GM03348 (cell line): ENCODE measurements at places on chromosomes 5 and 9.

DNA sequence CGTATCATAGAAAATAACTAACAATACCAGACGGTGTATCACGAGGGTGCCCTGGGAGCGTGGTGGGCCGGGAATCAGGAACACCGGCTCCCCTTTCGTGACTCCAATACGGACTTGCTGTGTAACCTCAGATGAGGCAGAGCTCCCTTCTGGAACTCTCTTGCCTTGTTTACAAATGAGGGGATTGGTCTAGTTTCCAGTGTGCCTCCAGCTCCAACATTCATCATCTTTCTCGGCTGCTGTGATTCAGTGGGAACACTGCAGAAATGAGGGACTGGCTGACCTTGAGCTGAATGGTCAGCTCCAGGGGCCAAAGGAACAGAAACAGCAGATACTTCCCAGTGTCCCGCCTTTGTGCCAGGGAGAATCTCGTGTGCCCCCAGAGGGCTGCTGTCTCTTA lies 22.6 kb upstream of the TGFBI start:
- peak; percentile 23 for DNase-seq

DNA sequence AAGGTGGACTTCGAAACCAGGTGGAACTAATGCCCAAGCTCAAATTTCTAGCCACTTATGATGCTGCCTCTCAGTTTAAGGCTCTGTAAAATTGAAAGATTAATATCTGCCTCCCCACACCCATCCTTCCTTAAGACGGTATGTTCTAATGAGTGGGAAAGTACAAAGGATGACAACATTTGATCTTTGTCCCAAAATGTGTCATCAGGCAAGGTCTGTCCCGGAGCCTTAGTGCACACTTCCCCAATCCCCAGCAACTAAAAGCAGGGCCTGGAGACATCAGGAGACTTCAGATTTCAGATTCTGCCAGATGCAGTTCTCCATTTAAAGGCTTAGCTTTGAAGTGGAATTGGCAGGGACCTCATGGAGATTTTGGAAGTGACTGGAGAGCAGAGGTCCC lies 316.5 kb downstream of the ASTN2 start:
- no peak for DNase-seq

DNA sequence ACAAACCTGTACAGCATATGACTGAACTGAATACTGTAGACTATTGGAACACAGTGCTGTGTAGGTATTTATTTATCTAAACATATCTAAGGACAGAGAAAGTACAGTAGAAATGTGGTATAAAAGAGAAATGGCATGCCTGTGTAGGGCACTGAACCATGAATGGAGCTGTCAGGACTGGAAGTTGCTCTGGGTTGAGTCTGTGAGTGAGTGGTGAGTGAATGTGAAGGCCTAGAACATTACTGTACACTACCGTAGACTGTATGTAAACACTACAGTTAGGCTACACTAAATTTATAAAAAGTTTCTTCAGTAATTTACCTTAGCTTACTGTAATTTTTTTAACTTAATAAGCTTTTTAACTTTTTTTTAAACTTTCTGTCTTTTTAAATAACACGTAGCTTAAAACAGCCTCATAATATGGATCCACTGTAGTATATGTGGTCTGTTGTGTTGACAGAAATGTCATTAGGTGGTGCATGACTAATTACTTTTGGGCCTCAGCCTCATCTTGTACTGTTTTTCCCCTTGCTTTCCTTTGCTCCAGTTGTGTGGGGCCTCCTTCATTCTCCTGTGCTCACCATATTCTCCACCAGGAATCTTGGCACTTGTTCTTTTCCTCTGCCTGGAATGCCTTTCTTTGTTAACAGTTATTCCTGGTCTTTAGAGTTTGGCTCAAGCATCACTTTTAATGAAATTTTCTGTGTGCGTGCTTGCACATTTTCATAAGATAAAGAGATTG lies 8.8 kb downstream of the SPIN1 start:
- DNase-seq = peak; percentile 19

- DNase-seq = peak; percentile 16
These were observed 294.7 kb upstream of the DMRT1 start for GRCh38 chr9:546797-547223.

DNA sequence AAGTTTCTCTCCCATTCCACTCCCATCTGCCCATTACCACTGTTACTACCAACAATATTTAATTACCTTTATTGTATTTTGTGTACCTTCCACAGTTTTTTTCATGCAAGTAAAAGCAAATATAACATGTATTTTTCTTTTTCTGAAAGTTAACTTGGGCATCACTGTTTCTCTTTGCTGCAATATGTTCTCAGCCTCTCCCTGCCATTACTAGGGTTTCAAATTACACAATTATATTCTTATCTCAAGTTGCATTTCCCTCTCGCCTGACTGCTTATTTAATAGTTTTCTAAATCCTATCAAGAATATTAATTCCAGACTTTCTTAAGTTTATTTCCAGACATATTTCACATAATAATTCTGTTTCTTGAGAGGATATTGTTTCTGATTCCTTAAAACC lies 46.9 kb upstream of the GAS1 start:
- peak; percentile 11 for DNase-seq

- DNase-seq = no peak
These were observed 80.1 kb downstream of the ITGA1 start for GRCh38 chr5:52867809-52868208.

- no peak for DNase-seq
These were observed 50.3 kb downstream of the SNCAIP start for GRCh38 chr5:122362361-122362760.
